ENCODE measurements at places on chromosomes 3 and 15.

DNA sequence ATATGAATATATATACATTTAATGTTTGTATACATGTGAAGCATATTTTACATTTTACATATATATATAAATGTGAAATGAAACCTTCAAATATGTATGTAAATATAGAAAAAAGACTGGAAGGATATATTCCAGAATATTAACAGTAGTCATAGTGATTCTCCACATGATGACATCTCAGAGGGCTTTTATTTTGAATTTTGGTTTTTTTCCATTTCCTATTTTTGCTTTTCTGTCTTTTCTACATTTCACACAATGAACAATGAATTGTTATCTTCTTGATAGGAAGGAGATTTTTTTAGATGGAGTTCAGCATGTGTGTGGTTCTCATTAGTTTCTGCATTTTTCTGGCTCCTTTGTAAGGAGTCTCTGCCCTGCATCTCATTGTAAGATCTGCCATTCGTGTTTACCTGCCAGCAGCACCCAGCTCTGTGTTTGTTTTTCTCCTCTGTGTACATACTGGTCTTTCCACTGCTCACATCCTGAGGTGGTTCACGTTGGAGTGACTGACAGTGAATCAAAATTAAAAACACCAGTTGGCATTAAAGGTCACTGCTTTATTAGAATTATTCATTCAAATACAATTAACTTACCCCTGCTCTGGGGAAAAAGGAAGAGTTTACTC is 425.3 kb upstream of the MDFIC2 start:
- DNase-seq, result no peak

DNA sequence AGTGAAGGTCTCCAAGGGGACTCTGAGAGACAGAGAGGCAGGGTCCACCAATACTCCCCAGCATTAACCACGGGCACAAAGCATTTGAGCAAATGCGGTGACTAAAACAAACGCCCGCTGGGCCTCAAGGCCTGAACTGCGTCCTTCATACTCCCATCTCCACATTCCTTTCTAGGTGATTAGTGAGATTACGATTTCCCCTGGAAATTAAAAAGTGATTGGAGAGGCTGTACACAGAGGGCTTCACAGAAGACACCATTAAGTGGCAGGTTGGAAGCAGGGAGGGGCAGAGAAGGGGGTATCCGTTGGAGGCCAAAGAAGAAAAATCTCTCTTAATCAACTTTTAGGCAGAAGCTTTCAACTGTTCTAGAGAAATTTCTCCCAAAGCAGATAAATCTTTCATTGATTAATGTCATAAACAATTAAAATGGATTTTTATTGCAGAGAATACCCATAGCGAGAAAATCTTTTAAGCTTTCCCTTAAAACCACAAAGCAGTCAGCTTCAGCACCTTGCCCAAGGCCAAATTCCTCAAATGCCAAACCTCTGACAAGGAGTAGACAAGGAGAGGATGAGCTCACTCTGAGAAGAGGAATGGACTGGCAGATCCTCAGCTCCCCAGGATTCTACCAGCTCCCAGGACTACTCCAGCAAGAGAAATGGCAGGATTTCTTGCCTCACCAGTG is 38.2 kb downstream of the MB21D2 start:
- no peak for DNase-seq

- DNase-seq, result no peak
These were observed 15.5 kb upstream of the LYZL4 start for GRCh38 chr3:42425736-42426407.

GRCh38 chr15:43913026-43913780 is 86.4 kb downstream of the WDR76 start:
- no peak for DNase-seq

GRCh38 chr3:113277941-113278598 is 66.7 kb downstream of the BOC start:
- DNase-seq, result no peak

DNA sequence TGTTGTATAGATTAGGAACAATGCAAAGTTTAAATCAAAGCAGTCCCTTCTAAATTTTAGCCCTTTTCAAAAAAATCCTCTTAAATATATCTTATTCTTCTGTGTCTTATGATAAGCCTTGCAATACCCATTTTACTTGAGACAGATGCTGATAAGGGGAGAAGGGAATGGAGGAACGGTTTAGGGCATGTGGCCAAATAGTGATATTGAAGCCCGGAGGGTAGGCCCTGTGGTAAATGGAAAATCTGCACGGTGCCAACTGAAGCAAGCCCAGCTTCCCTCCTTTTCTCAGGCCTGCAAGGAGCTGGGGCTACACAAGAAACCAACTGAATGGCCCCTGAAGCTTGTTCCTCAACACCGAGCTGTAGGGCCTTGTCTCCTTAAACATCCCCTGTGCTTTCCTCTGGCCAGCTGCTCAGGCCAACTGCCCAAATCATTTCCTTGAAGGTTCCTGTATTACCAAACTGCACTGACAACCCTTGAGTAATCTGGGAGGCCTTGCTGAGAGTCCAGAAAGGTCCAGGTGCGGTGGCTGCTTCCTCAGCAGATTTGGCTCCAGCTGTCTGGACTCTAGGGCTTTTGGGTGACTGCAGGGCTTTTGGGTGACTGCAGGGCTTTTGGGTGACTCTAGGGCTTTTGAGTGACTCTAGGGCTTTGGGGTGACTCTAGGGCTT is 67.2 kb downstream of the NCEH1 start:
- no peak for DNase-seq

DNA sequence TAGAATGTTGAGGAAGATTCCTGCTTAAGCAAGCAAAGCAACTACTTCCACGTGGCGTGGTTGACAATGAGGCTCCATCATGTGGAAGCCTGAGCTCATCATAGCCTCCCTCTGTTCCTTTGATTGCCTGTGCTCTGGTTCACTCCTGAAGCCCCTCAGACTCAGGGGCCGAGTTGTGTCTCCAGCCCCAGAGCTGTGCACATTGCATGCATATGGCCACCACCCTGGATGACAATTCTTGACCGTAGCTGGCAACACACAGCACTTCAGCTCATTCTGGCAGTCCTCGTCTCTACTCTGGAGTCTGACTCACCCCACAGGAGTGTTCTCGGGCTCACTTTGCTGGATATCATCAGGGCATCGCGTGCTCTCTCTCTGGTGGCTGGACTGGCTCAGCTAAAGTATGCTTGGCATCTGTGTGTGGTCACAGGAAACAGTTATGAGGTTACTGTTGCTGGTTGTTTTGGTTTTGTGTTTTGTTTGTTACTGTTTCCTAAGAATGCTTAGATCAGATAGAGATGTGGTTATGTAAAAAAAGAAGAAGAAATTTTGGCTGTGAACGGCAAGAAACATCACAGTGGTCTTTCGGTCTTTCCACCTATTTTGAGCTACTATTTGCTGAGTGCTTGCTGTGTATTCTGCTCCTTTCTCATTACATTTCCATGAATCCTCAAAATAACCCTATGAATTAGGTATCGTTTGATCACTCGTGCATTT is 41.6 kb upstream of the MRPS22 start:
- DNase-seq, result no peak

All from spinal cord (tissue), 10 donors.